ENCODE measurements at places on chromosomes 2 and 18.

- peak; percentile 9 for DNase-seq
Observed at GRCh38 chr2:55883357-55883756, 40.2 kb downstream of the EFEMP1 start.

- DNase-seq, result no peak
Observed at GRCh38 chr18:80159713-80160636, 50.9 kb downstream of the ADNP2 start.

GRCh38 chr18:54222922-54223567 is 1.4 kb downstream of the MBD2 start:
- DNase-seq, result no peak

DNA sequence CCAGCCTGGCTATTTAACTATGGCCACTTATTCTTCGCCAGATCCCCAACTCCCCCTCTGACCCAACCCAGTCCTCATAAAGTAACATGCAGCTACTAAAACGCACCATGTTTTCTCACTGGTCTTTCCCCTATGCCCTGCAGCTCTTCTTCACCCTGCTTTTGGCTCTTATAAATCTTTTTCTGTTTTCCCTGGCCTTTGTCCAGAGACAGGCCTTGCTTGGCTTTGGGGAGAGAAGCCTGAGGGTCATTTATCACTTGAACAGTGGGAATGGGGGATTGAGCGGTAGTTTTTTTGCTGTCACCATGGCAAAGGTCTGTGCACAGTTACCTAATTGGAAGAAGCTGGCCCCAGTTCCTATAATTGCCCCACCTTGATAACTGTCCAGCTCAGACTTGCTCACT is 202.9 kb upstream of the NT5C1B start:
- no peak for DNase-seq

- DNase-seq, result no peak
Observed at GRCh38 chr2:109508556-109508955, 105.2 kb downstream of the SEPTIN10 start.

- no peak for DNase-seq
Observed at GRCh38 chr2:101771910-101772321, 74.4 kb downstream of the MAP4K4 start.

DNA sequence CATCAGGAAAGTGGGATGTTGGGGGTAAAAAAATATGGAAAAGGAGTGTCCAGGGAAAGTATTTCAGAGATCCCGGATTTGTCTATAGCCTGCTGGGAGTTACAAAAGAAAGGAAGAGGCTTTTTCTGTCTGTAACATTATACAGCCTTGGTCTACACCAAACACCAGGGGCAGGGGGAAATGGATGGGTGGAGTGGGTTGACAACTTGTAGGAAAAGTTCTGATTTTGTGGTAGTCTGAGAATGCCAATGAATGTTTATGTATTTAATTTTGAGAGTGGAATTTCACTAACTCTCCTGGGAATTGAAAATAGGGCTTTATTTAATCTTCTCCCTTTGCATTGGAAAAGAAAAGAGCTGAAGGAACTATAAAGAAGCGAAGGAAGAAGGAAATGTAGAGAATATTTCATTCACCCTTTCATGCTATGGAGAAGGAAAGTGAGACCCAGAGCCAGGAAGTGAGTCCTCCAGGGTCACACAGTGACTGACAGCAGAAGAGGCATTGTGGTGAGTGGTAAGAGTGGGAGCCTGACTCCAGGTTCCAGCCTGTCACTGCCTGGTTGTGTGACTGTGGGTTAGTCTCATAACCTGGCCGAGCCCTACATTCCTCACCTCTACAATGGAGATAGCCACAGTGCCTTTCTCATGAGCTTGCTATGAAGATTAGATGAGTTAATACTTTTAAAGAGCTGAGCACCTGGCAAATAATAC is 346.3 kb upstream of the TNP1 start:
- DNase-seq, result no peak

DNA sequence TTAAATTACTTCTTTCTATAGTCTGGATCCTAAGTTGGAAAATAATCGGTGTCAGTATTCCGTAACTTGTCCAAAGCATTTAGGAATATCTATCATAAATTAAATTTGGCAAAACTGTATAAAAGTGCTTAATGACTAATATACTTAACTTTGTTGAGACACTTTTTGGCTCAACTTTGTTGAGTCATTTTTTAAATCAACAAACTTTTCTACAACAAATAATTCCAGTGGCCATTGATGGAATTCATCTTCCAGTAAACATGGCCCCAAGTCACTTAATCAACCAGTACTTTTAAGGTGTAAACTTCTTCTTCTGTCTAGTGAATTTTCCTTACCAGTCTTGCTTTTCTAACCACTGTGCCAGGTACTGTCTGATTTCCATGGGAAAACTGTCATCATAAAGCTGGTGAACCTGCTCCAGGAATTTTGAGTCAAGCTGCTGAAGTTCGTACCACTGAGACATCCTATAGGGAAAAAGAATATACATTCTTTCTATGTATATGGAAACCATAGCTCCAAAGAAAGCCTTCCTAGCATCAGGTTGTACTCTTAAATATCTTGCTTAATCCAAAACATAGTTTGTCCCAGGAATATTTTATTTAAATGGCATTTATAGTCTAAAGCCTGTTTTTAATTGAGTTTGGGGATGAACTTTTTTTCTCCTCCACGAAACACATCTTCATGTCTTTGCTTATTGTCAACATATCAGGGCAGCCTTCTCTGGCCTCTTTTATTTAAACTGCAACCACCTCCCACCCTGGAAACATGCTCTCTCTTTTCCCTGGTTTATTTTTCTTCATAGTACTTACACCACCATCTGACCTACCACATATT is 4.2 kb downstream of the STAT1 start:
- no peak for DNase-seq

DNA sequence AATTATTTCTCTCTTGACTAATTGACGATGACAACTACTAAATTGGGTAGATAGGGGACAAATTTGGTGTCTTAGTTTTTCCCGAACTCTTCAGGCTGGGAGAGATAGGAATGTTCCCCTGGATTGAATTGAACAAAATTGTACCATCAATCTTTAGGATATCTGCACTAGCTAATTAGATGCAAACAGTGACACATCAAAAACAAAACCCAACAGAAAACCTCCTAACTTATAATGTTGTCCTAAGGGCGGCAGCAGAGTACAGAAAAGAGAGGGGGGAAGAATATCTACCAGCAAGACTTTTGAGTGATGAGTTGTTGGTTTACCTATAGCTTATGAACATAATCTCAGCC is 342.9 kb downstream of the INSIG2 start:
- DNase-seq, result peak; percentile 46

- no peak for DNase-seq
Observed at GRCh38 chr18:56967035-56967434, 179.9 kb upstream of the BOD1L2 start.

DNA sequence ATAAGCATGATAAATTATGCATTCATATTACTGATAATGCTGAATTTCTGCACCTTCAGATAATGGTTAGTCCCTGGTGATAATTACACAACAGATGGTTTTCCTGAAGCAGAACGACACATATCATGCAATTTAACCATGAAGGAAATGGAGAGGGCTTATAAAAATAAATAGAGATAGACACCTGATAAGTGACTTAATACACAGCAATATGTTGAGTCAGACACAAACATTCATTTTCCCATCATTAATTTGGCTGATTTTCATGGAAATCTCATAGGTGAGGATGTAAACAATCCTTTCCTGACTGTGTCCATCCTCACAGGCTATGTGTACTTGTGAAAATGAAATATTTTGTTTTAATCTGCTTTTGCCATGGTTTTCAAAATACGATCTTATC is 36.9 kb upstream of the DSEL start:
- DNase-seq, result no peak

DNA sequence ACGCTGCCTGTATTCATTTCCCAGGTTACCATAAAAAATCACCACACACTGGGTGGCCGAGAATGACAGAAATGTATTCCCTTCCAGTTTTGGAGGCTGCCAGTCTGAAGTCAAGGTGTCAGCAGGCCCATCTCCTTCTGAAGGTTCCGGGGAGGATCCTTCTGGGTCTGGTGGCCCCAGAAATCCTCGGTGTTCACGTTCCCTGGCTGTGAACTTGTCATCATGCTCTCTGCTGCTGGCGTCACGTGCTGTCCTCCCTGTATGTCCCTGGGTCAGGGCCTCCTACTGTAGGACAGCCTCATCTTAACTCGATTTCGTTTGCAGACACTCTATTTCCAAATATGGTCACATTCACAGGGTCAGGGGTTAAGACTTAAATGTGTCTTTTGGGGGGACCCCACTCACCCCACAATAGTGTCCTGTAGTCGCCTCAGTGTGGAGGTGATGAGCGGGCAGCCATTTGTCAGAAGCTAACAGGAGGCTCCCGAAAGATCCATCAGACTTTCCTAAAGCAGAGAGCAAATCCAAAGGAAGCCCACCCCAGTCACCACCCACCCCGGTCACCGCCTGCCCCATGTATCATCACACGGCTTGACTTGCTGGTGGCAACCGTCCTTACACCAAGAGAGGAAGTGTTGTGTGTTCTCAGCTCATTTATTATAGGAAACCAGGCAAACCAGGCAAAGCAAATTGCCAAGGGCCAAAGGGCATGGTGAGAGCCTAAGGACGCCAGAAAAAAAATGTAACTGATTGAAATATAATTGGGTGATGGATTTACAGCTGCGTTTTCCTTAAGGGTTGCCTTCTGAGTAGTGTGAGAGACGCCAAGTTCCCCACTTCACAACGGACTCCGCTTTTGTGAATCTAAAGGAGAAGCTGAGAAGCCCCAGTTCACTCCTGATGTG is 148.8 kb upstream of the ZNF236 start:
- DNase-seq, result no peak

DNA sequence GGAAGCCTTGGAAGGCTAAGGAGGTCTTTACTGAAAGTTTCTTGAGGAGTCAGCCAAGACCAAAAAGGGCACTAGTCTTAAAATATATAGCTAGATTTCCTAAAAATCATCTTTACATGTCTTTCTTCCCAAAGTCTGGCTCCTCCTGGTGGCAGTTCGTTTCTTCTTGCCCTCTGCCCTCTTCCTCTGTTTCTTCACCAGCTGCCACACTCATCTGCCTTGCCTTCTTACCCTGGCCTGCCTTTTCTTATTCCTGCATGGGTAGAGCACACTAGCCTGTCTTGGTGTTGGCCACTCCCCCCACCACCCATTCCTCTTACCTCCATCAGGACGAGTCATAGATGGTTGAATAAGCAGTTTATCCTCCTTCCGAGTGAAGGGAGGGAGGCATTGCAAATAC is 129.8 kb downstream of the RAPGEF4 start:
- DNase-seq, result no peak

GRCh38 chr2:79085382-79085781 is 2.4 kb downstream of the REG1B start:
- no peak for DNase-seq

DNA sequence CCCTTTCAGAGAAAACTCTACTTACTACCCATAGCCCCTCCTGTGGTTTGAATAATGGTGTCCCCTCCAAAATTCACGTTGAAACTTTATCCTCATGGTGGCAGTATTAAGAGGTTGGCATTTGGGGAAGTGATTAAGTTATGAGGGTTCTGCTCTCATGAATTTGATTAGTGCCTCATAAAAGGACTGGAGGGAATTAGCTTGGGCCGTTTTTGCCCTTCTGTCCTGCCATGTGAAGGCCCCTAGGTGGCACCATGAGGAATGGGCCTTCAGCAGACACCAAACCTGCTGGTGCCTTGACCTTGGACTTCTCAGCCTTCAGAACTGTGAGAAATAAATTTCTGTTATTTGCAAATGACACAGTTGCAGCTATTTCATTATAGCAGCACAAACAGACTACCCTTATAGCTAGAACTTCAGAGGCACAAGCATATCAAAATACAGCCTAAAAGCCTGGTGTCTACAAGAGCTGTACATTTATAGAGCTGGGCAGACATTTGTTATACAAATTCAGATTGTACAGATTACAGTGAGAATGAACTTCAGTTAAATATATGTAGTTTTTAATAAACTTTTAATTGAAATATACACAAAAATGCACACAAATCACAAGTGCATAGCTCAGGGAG is 2.6 kb upstream of the PTPN2 start:
- DNase-seq, result no peak

GRCh38 chr2:65031341-65032018 is 24.7 kb upstream of the CEP68 start:
- DNase-seq, result no peak

DNA sequence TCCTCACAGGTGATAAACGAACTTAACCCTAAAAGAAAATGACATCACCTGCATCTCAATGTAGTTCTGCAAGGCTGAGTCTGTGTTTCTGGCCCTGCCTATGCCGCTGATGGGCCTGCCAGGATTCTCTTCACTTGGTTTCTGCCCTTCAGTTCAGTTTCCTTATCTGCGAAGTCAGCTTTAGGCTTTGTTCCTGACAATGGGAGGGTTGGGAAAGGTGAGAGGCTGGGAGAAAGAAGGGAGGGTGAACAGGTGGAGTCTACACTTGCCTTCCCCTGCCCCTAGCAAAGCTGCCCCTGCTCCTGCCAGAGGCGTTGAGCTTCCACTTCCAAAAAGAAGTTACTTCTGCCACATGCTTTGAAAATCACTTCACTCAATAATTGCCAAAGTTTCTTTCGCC is 124.0 kb upstream of the APCDD1 start:
- DNase-seq, result no peak

DNA sequence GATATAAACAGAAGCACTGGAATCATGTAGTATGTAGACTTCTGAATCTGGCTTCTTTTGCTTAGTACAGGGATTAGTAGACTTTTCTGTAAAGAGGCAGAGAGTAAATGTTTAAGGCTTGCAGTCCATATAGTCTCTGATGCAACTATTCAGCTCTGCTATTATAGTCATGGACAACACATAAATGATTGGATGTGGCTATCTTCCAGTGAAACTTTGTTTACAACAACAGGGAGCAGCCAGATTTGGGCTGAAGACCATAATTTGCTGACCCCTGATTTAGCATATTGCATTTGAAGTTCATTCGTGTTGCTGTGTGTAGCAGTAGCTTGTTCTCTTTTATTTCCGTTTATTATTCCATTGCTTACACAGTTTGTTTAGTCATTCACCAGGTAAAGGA is 55.0 kb downstream of the GPD2 start:
- DNase-seq, result no peak

DNA sequence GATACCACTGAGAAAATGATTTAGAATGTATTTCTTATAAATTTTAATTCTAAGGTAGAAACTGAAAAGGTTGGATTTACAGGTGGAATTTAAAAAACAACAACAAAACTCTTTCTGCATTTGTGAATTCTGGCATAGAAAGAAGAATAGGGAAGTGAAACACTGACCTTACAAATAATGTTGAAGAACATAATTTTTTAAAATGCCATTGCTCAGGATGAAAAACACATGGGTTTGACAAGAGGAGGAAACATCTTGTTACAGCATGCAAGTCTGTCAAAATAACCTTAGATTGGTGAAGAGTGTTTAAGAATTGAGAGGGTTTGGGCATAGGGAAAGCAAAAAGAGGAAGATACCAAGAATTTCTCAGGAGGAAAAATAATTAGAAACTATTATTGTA is 184.3 kb downstream of the UBE2E3 start:
- DNase-seq, result no peak

- DNase-seq, result peak; percentile 63
Observed at GRCh38 chr2:229980431-229981184, 58.3 kb downstream of the FBXO36 start.

DNA sequence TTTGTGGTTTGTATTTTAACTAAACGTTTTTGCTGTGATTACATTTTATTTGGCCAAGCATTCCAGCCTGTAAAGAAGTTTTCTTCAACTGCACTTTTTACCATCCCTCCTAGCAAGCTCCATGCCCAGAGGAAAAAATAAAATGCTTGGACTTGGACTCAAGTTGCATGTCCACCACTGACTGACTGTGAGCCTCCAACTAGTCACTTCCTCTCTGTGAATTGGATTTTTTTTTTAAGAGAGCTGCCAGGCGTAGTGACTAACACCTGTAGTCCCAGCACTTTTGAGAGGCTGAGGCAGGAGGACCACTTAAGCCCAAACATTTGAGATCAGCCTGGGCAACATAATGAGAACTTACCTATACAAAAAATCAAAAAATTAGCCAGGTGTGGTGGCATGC is 1185.2 kb upstream of the PIK3C3 start:
- DNase-seq, result no peak
